ENCODE measurements at places on chromosomes 1 and 21.

DNA sequence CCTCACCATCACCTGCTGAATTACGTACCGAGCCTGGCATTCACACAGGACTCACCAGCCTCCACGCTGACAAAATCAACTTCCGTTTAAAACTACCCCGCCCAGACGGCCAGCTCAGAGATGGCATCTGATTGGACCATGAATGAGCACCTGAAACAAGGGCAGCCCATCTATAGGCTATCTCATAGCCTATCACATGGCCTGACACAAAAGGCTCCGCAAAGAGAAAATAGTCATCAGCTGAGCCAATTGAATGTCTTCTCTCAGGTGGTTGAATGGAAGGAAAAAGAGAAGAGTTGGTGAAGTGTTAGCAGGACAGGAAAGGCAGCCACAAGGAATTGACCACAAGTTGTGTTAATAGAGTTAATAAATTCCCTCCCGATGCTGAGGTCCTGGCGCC, 50.6 kb upstream of the ZC3H12A start:
- no peak for DNase-seq

- no peak for DNase-seq
Measured at GRCh38 chr1:18633422-18634155, 2.9 kb downstream of the PAX7 start.

DNA sequence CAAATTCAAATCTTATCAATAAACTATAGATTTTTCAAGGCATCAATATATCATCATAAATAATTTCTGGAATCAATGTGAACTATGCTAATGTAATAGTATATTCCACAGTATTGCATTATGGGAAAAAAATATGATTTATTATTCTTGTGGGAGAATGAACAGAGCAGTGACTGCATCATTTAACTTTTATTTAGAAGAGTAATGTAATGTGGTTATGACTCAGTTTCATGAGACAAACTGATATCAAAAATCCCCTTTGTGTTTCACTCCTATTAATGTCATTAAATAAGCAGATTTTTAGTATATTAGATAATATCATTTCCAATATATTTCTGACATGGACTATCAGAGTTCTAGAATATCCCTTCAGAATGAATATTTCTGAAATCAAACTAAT, 187.6 kb downstream of the LRRC40 start:
- DNase-seq, result no peak

GRCh38 chr21:27192281-27192949, 225.5 kb upstream of the ADAMTS5 start:
- DNase-seq, result no peak

- no peak for DNase-seq
Measured at GRCh38 chr1:3821447-3821846, 25.1 kb upstream of the LRRC47 start.

DNA sequence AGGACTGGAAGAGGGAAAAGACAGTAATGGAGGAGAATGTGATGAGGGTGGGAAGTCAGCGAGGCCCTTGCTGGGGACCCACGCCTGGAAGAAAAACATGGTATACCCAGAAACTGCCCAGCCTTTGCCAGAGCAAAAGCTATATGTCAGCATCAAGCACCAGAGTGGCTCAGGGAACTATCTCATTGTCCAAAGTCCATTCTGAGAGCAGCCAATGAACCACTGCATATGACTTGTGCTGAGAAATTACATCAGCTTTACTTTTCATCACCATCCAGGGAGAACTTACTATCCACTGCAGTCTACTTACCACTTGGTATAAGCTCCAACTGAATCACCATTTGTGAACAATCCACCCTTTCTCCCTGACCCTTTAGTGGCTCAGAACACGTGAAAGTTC, 148.1 kb downstream of the TTLL7 start:
- no peak for DNase-seq

DNA sequence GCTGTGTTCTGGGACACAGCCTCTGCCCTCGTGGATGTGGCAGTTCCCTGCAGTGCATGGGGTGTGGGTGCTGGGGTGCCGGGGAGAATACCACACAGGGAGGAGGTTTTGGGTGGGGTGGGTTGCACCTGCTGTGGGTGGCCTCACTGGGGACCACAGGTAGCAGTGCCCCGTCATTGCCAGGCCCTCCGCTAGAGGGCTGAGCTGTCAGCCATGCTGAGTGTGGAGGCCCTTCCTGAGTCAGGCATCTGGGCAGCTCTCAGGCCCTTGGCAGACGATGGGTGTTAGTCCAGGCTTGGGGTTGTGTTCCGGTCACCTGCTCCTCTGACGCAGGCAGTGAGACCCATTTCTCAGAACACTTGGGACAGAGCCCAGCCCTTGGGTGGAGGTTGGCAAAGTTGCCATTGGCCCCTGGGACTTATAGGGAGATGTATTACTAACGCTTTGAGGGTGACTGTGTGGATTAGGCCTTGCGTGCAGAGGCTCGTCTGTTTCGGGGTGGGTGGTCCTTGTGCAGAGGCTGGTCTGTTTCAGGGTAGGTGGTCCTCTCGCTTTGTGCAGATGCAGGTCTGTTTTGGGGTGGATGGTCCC, 23.9 kb downstream of the PCNT start:
- no peak for DNase-seq

DNA sequence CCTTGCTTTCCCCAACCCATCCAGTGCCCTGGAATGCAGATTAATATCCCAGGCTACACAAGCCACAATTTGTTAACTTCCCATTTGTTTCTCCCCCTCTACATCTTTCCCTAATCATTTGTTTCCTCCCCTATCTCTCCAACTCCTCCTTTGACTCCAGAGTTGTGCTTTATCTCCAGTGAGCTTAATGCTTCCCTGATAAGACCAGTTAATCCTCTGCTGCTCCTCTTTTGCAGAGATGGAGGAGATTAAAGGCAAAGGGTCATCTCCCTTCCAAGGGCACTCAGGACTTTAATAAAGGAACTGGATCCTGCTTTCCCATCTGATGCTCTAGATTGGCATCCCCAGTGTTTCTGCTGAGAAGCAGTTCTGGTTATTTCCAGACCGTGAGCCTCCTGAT, 7.1 kb downstream of the FAM78B start:
- no peak for DNase-seq

DNA sequence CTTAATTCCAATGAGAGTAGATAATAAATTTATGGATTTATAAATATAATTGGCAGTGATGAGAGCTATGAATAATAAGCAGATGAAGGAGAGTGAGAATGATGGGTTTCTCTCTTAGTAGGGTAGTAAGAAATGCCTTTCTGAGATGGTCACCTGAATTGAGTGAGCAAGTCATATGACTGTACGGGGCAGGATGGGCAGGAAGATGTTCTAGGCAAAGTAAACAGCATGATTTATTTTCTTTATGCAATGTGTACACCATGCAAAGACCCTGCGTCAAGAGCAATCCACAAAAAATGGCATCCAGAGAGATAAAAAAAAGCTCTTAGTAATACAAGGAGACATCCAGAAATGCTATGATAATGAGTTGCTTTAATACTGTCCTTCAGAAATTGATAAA, 409.9 kb downstream of the HLX start:
- DNase-seq, result no peak

DNA sequence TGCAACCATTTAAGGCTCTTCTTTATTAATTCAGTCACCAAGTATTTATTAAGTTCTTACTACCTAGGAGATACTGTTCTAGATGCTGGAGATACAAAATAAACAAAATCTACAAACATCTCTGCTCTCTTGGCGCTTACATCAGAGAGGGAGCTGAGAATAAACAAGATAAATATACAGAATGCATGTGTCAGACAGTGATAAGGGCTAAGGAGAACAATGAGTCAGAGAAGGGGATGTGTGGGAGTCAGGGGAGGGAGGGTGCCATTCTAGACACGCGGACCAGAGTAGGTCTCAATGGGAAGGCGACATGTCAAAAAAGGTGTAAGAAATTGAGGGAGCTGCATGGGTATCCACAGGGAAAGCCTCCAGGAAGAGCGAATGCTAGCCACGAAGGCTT, 393.2 kb downstream of the RWDD3 start:
- DNase-seq, result no peak

DNA sequence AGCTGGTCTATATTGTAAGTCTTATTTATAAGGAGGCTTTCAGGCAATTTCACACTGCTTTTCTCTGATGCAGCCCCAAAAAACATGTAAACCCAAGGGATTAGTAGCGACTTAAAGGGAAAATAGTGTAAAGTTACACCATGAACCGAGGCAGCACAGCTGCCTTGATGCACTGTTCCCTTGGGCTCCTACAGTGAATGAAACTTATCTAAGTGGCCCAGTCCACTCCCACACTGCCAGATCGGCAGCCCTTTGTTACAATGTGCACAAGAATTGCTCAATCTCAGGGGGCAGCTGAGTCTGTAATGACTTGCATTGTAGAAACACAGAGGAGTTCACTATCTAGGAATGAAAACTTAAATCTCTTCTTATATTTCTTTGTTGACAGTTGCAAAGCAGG, 120.8 kb upstream of the ADGRL2 start:
- DNase-seq, result no peak

GRCh38 chr1:25971066-25971810, 26.6 kb downstream of the PAFAH2 start:
- DNase-seq, result no peak

DNA sequence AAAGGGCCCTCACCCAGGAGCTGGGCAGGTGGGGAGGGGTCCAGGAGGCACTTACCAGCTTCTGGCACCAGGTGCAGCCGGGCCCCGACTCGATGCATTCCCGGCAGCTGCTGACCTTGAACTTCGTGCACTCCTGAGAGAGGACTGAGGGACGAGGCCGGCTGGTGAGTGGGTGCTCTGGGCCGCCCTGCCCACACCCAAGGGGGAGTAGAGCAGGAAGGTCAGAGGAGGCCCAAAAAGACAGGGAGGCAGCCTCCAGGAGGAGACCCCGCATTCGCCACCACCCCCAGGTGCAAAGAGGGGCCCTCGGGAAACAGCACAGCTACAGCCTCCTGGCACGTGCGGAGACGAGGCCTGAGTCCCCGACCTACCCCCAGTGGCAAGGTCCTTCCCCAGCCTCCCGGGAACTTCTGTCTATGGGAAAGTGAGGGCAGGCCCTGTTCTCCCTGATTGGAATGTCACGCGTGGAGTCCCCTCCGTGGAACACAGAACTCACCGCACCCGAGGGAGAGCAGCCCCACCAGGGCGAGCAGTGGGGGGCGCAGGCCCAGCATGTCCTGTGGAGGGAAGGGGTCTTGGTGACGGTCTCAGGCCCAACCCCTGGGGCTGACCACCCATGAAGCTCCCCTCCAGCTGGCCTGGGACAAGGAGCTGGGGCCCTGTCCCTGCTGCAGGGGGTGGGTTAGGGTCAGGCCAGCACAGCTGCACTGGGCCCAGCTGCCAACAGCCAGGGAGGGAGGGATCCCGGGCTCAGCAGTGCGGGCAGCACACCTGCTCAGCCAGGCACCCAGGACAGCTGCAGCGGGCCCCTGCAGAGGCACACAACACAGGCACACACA, 10.3 kb downstream of the ITGB2 start:
- DNase-seq, result no peak

- no peak for DNase-seq
Measured at GRCh38 chr1:180616439-180616838, 15.4 kb upstream of the XPR1 start.

GRCh38 chr1:163250382-163250974, 47.8 kb upstream of the RGS5 start:
- DNase-seq, result no peak

- peak; percentile 91 for DNase-seq
Measured at GRCh38 chr1:7470904-7471638, 300.0 kb upstream of the VAMP3 start.

GRCh38 chr1:45326627-45327623, at the start of gene HPDL:
TSS of gene HPDL (plus strand) at chr1:45326895. CDS start at chr1:45327149, 254 bp downstream.
- no peak for DNase-seq

- DNase-seq, result no peak
Measured at GRCh38 chr1:197896301-197896700, 6.1 kb upstream of the C1orf53 start.

DNA sequence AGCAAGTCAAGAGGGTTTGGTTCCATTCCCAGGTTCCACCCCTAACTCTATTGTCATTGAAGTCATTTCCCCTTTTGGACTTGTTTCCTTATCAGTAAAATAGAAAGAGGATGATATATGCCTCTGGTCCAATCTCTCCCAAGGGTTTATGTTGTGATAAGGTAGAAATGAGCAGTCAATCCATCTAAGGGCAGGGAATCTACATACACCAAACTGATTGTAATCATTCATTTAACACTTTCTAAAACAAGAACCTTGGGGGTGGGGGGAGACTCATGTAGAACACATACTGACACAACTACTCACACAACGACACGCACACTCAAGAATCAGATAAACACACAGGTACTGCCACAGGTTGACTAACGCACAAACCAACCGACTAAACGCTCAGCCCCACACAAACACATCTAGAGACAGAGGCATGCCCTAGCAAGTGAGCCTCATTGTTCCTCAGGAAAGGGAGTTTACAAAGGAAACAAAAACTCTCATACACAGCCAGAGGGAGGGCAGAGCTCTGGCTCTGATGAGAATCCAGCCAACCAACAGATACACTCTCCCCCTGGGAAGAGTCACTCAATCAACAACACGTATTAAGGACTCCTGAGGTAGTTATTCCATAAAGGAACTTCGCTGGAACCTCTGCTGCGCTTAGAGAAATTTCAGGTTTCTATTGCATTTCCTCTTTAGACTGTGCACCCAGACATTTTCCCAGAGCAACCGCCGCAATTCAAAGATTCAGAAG, 1.0 kb downstream of the F11R start:
- no peak for DNase-seq

DNA sequence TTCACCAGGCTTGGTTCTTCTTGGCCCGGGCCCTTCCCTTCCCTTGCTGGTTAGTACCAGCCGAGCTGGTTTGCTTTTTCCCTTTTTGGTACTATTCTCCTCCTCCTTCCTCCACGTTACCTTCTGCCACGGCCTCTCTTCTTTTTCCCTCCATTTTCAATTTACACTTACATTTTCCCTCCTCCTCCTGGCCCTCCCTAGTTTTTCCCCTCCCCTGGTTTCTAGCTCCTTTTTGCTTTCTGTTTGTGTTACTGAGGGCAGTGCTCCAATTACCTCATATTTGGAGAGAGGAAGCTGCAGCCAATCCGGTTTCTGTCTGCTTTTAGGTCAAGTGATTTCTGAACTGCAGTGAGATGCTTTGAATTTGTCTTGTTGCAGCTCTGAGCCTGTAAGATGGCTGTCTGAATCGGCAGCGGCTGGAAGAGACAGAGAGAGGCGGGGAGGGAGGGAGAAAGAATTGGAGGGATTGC, 63.7 kb downstream of the MACF1 start:
- peak; percentile 68 for DNase-seq
